ENCODE measurements at places on chromosomes 12 and 14.

DNA sequence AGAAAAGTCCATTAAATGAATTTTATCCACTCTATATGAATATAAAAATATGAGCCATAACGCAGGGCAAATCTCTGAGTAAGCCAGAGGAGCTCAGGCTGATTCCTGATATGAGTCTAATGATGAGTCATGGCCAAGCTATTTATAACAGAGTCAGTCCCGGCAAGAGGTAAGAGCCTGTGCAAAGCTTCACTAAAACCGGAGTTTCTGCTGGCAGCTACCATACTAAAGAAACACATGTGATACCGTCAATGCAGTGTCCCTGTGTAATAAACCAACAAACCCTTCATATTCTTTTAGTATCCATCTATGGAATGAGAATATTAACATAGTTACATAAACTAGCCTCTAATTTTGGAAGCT is 319.4 kb downstream of the KCNC2 start:
- DNase-seq, result peak; percentile 14

DNA sequence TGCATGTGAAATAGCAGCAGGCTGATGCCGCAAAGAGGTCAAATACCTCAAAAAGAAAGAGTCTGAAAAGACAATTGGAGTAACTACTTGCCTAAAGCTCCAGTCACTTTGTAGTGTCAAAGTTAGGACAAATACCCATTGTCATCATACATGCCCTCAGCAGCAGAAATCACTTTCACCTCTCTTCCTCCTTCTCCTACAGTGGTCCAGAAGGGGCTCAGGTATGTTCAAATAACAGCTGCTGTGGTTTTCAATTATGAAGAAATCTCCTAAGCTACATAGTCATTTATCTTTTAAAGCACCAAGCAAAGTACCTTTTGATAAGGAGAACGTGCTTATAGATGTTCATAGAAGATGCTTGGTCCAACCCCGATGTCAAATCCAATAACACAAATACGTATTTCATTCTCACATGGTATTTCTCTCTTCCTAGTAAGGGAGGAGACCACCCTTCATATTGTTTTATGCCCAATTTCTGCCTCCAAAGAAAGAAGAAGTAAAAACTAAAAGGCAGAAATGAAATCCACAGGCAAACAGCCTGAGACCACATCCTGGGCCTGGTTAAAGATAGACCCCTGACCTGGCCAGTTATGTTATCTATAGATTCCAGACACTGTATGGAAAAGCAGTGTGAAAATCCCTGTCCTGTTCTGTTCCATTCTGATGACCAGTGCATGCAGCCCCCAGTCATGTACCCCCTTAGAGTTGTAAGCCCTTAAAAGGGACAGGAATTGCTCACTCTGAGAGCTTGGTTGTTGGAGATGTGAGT is 23.7 kb downstream of the GYS2 start:
- DNase-seq, result no peak

DNA sequence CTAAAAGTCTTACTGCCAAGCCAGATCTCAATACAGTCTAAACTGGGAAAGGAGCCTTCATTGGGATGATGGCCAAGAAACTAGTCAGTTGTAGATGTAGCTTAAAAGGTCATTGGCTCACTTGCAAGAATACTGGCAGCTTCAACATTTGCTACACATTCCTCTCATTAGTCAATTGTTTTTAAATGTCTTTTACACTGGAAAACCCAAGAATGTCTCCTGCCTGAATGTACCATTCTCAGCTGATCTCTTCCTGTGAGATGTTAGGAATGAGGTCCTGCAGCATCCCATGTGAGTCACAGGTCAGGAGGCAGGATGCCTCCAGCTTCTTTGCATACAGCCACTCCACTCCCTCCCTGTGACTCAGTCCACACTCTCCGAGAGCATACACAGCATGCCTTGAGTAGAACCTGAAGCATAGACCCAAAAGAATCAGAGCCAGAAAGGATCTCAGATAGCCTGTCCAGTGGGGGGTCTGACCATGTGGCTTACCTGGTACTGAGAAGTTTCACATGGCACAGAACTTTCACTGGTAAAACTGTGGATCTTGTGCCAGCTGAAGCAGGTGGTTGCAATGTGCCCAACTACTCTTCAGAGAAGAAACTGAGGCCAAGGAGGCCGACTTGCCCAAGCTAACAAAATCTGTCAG is 56.0 kb upstream of the HECTD1 start:
- peak; percentile 69 for DNase-seq

- DNase-seq, result no peak
Observed at GRCh38 chr12:5220099-5220498, 176.4 kb downstream of the KCNA5 start.

All from eye (tissue), 1 donor.